NCI-H524 (cell line): ENCODE measurements at places on chromosomes 2 and 18.

- DNase-seq, result no peak
Observed at GRCh38 chr2:176160251-176160985, 3.3 kb downstream of the HOXD3 start.

DNA sequence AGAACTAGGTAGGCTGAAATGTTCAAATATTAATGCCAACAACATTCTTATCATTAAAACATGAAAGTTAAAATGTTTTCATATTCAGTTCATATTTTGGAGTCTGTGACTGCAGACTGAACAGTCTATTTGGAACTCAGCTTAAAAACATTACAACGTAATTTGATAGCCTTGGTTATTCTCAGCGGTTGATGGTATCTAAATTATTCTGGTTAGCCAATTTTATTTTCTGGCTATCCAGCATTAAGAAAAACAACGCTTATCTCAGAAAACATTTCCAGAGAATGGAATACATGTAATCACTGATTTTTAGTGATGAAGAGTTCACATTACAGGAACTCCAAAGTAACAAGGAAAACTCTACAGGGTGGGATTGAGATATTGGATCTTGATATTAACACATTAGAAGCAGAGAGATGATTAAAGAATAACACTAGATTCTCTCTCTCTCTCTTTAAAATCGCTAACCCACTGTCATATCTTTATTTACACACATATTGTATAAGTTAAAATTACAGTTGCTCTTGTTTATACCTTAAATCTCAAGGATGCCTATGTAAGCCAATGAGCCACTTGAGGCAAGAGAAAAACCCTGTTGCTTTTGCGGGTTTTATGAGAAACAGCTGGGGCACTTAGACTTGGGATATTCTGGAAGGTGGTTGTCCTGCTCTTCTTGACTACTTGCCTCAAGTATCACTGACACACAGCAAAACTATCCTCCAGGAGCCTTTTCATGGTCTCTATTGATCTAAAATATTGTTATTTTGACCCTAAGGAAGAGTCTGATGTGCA is 84.9 kb downstream of the ICOS start:
- peak; percentile 20 for DNase-seq

GRCh38 chr2:54015798-54016699 is 45.3 kb upstream of the PSME4 start:
- DNase-seq, result no peak

DNA sequence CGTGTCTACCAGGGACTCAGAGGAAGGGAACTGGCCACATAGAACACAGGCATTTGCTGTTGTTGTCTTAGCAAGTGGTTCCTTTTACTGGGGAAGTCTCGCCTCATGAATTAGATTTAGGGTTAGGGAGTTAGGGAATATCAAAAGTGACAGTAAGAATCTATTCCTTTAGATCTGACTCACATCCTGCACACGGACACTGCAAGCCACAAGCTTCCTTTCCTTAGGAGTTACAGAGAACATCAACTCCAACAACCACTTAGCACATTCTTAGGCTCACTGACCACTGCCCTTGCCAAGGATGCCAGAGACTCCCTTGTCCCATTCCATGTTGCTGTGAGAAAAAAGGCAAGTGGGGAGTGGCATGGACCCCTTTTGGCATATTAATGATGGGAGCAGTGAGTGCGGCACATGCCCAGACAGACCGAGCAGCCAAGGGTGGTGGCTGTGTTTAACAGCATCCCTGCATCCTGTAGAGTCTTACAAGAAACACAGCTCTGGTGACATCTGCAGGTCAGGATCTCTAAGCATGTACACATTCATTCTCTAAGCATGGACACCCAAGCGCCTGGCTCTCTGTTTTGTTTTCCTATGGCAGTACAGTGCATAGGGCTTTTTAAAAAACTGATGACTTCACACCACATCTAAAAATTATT is 745.6 kb upstream of the RAB6C start:
- peak; percentile 2 for DNase-seq

GRCh38 chr18:8705238-8705960 is at the start of gene MTCL1:
Gene MTCL1, plus strand, starts transcription at chr18:8705556. Its CDS starts 105 bp downstream, at chr18:8705661.
- peak; percentile 65 for DNase-seq

DNA sequence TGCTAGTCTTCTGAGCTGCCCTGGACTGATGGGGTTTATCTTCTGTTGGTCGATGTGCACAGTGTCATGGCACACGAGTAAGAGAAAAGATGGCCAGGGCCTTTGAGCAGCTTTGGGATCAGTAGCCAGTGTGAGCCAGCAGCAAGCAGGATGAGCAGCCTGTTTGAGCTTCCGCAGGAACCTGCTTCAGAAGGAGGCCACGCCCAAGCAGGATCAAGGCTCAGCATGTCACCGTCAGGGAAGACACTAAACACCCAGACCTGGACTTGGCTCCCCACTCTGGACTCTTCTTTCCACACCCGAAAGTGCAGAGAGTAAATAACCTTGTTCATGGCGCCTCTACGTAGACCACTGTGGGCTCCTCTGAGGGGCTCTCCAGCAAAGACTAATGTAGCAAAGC is 25.2 kb upstream of the ASB1 start:
- no peak for DNase-seq

GRCh38 chr18:51039138-51040112 is 9.4 kb downstream of the SMAD4 start:
- no peak for DNase-seq

GRCh38 chr2:233079953-233080835 is 20.1 kb downstream of the INPP5D start:
- DNase-seq, result no peak

GRCh38 chr2:106358521-106358920 is 109.7 kb downstream of the RGPD3 start:
- DNase-seq, result no peak

DNA sequence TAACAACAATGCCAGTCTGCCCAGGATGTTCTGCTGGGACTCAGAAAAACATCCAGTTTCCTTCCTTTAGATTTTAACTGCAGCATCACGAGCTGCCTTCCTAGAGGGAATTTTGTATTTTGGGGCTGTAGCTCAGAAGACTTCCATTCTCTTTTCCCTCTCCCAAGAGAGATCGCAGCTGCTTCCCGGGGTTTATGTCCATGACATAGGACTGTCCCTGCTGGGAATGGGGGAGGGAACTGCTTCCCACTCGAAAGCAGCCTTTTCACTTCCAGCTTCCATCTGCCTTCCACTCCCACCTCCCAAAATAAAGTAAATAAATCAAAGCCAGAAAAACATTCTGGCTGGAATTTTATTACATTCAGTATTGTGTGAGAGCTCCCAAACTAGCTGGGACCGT is 52.4 kb downstream of the LIMS1 start:
- DNase-seq, result no peak

- no peak for DNase-seq
Observed at GRCh38 chr18:79938196-79938595, 13.3 kb downstream of the SLC66A2 start.

DNA sequence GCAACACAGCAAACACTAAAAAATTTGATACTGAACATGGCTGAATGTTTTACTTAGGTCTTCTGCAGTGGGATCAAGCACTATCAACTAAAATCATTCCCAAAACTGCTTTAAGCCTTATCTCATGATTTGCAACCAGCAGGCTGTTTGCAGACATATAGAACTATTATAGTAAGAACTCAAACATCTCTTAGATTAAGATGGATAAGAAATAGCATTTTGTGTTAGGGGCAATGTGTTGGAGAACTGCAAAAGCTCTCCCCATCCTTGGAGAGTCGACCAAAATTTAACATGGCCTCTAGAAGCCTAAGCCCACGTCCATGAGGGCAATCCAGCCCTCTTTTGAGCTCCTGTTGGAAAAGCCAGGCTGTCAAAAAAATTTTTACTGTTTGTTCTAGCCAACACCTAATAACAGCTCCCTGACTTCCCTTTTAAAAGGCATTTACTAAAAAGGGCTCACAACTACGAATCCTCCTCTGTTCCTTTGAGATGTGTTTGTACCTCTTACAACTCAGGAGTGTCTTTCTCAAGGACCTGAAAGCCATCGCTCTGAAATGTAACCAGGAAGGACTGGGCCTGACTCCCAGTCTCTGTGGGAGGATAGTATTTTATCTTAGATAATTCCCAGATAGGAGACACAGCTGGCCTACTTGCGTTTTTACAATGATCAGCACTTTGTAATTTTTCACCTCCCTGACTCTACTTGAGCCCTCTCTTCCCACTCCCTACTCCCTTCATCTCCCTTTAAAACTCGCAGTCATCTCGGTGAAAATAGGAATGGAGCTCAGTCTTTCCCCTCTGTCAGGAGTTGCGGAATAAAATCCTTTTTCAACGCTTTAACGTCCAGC is 1.4 kb downstream of the KRCC1 start:
- no peak for DNase-seq

DNA sequence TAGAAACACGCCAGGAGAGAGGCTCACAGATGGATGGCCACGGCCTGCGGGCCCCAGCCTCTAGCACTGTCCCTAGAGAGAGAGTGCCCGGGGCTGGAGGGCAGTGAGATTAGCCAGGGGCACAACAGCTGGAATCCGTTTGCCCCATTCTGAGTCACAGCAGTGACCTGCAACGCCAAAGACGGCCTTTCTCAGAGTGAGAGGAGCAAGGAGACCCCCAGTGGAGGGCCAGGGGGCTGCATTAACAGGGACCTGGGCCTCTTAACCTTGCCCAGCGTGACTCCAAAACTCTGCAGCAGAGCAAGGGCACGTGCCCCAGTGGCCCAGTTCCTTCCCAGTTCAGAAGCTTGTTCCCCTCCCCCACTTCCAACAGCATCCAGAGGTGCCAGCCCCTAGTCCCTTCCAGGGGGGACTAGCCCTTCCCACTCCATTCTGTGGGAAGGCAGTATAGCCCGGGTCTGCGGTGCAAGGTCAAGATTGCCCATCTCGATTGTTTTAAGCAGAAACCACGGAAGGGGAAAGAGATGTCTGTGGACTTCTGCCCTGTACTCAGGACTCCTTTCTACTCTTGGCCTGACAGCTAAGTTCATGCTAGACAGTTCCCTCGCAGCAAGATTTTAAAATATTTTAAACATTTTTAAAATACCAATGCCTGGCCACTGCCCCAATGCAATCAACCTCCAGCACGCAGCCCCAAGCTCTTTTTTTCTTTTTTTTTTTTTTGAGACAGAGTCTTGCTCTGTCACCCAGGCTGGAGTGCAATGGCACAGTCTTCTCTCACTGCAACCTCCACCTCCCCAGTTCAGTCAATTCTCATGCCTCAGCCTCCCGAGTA is 50.9 kb upstream of the BIN1 start:
- DNase-seq, result no peak

DNA sequence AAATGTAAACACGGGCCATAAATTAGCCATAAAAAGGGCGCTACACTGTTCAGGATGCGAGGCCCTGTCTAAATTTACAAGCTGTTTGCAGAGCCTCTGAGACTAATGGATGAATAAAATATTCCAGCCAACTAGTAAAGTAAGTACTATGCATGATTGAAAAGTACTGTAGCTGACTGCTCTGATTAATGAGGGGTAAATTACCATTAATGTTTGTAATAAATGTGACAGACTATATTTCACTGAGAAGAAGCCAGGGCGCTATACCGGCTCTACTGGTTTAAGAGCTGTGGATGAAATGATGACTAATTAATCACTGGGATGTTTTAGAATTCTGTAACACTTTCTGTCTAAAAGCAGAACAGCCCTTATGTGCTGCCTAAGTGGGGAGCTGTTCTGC is 54.3 kb upstream of the RGPD4 start:
- no peak for DNase-seq

DNA sequence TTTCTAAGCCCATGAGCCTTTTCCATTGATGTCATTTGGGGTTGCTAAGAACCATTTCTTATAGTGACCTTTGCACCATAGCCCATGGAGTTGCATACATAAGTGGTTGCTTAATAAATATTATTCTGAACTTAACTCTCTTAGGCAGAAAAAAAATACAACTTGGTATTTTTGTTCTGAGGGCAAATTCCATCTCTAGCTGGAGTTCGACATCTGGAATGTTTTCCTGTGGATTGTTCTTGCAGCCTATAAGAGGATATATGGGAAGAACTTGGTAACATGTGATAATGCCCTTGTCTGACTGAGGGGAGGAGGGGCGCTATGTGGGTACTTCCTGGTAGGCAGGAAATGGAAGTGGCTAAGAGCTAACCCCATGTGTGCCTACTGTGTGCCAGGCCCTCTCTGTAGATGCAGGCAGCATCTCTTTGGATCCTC is 20.7 kb downstream of the IGFBP2 start:
- no peak for DNase-seq

DNA sequence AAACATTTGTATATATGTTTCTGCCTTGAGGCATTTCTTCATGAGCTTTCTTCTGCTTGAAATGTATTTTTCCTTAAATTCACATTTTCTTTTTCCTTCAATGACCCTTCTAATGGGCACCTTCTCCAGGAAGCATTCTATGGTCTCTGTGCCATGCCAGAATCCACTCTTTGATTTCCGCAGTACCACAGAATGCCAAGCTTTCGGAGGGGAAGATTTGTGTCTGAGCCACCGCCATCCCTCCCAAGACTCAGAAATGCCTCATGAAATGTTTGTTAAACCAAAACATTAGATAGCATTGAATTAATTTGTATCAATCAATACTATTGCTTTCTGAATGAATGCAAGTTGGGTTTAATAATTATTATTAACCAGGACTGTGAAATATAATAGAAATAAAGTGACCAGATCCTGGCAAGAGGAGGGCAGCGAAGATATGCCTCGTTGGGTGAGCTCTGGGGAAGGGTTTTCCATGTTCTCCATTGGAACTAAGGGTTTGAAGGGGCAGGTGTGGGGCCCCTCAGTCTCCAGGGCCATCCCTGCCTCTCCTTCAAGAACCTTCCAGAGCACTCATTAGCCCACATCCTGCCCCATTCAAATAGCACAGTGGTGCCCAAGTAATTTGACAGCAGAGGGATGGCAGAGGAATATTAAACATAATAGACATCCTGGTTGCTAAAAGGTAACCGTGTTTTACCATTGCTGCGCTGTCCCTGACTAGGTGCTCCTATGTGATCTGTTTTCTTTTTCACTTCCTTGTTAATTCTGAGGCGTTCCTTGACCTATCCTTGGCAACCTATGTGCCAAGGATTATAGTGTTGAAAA is 189.6 kb downstream of the MYCN start:
- no peak for DNase-seq

GRCh38 chr18:37426586-37426985 is 139.0 kb downstream of the CELF4 start:
- DNase-seq, result peak; percentile 64

- no peak for DNase-seq
Observed at GRCh38 chr2:215764441-215765048, 248.8 kb downstream of the MREG start.

DNA sequence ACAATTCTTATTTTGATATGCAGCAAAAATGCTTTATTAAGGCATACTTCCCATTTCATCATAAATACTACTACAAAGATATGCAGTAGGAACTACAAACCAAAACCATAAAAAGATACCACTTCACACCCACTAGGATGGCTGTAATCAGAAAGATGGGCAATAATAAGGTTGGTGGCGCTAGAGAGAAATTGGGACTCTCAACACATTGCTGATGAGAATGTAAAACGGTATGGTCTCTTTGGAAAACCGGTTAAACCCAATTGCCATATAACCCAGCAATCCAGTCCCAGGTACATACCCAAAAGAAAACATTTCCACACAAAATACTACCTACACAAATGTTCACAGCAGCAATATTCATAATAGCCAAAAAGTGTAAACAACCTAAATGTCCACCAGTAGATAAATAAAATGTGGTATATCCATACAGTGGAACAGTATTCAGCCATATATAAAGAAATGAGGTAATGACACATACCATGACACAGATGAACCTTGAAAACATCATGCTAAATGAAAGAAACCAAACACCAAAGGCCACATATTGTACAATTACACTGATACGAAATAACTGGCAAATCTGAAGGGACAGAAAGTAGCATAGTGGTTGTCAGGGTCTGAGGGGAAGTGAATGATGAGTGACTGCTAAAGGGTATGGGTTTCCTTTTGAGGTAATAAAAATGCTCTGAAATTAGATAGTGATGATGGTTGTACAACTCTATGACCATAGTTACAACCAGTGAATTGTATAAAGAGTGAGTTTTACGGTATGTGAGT is 12.7 kb downstream of the SP3 start:
- no peak for DNase-seq
